Kidney epithelial cell (primary cell): ENCODE measurements at places on chromosomes 4 and X. TPM values are rescaled to one million over a fixed set of nuclear protein-coding genes. Genes with fewer than 3 reads are reported as not detected.

DNA sequence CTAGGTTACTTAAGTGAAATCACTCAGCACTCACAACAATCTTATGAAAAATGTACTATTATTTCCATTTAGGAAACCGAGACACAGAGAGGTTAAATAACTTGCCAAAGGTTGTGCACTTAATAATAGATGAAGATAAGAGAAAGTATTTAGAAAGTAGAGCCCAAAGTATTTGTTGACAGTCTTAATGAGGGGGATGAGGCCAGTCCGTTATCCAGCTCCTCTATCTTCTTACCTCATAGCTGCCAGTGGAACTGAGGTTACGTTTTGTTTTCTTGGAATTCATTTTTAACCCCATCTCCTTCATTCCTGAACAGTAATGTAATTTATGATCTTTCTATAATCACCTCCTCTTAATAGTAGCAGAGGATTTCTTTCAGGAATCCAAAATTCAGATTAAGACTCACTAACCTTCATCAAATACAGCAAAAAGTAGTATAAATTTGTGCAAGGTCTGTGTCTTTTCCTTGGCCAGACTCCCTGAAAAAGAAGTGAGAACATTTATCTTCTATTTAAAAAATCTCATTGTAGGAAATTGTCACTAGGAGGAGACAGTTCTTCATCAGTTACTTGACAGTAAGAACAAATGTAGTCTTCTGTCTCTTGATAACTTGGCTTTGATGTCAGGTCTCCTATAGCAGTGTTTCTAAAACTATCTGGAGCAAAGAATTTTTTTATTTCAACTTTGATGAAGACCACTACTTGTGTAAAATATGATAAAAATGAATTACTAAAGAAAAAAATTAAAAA lies 35.5 kb downstream of the F8 start:
- DNase-seq: no peak

The FGA gene
- not detected in 2 replicates for total RNA-seq

GRCh38 chr4:54929459-54929858 lies 195.9 kb downstream of the KDR start:
- no peak for DNase-seq

The RHOH gene
- total RNA-seq: not detected in 2 replicates

DNA sequence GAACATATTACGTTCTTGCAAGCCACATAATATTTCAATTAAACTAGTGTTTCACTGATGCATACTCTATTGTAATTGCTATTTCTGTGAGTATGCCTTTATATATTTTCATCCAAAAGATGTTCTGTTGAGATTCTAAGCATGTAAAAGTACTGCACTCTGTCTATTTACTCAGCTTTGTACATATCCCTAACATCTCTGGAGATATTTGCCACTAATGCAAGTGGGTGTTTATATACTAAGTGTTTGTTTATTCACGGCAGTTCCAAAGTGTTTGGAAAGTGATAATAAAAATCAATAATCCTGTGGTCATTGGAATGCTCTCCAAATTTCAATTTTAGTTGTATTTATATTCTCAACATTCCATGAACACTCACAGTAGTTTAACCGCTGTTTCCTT lies 1989.0 kb downstream of the C4orf33 start:
- no peak for DNase-seq

The RS1 gene
- not detected in 2 replicates for total RNA-seq

- no peak for DNase-seq
Measured at GRCh38 chr4:152166567-152166966, 369.3 kb downstream of the FBXW7 start.

- peak; percentile 71 for DNase-seq
Measured at GRCh38 chrX:78653118-78653822, 5.9 kb downstream of the RTL3 start.

GRCh38 chr4:40984051-40984450 lies 230.3 kb downstream of the APBB2 start:
- DNase-seq: no peak

- no peak for DNase-seq
Measured at GRCh38 chr4:22130741-22131140, 182.2 kb upstream of the KCNIP4 start.

The GPM6B gene
- total RNA-seq: 0.89 and 4.3 TPM in 2 replicates

DNA sequence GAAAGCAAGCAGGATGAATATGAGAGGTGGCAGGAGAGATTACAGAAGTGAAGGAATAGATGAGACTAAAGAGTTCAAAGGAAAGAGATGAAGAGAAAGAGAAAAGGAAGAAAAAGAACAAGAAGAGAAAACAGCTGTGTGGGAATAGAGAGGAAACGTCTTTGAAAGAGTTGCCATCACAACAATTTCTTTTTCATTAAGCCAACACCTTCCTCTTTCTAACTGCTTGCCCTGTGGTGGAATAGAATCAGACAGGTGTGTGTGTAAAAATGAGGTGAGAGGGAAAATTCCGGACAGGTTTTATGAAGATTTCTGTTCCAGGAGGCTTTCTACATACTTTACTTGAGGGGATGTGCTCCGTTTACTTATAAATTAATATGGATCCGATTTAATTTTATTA lies 28.8 kb downstream of the DTHD1 start:
- DNase-seq: no peak

The GUCY1A1 gene
- total RNA-seq: 2.2 and 3.1 TPM in 2 replicates

DNA sequence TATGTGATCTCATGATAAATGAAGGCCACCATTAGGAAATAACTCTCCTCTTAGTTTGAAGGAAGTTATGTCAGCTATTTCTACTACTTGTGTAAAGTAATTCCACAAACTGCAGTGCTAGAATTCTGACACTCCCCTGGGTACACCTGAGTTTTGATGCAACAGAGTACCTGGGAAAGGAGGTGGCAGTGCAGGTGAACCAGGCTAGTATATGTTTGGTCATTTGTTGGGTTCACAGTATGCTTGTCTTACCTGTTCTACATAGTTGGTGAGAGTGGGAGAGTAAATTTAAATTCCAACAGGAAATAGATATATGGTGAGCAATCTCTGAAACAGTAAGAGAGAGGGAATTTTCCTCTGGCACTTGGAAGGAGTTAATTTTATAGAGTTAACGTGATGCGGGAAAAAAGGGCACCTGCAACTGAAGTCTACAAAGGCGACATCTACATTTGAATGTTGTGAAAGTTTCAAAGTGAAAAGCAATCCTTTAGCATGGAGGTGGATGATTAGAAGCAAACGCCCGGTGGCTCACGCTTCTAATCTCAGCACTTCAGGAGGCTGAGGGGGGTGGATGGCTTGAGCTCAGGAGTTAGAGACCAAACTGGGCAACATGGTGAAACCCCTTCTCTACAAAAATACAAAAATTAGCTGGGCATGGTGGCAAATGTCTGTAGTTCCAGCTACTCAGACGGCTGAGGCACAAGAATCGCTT lies 8.3 kb upstream of the SLC10A6 start:
- no peak for DNase-seq

GRCh38 chrX:65034292-65034667 lies 58.0 kb upstream of the ZC4H2 start:
- no peak for DNase-seq
